Activated T-helper 1 cell treated with anti-CD3 and anti-CD28 coated beads, Interleukin-2, amount 50 U/mL, for 16 hours (primary cell): ENCODE measurements at places on chromosomes 12 and 14.

DNA sequence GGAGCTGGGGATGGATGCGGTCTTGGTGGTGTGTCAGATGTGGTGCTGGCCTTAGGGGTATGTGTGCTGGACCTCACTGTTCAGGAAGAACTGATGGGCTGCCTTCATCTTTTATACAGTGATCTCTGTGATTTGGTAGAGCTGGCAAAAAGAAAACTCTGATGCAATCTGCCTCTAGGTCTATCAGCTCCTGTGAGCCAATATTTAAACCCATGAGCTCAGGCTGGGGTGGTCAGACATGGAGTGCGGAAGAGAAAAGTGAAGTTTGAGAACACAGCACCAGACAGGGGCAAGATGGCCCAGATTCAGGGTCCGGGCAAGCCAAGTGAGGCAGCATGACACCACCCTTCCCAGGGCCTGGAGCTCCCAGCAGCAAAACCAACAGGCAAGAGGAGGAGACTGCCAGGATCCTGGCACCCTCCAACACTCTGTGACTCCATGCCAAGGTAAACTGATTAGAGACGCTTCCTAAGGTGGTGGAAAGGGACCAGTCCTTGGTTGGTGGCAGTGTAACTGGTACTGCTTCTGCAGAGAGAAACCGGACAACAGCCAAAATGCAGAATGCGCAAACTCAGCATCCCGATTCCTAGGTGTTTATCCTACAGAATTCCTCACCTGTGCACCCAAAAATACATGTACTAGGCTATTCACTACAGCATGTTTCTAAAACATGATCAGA lies 82.3 kb downstream of the CHGA start:
- no peak for DNase-seq

DNA sequence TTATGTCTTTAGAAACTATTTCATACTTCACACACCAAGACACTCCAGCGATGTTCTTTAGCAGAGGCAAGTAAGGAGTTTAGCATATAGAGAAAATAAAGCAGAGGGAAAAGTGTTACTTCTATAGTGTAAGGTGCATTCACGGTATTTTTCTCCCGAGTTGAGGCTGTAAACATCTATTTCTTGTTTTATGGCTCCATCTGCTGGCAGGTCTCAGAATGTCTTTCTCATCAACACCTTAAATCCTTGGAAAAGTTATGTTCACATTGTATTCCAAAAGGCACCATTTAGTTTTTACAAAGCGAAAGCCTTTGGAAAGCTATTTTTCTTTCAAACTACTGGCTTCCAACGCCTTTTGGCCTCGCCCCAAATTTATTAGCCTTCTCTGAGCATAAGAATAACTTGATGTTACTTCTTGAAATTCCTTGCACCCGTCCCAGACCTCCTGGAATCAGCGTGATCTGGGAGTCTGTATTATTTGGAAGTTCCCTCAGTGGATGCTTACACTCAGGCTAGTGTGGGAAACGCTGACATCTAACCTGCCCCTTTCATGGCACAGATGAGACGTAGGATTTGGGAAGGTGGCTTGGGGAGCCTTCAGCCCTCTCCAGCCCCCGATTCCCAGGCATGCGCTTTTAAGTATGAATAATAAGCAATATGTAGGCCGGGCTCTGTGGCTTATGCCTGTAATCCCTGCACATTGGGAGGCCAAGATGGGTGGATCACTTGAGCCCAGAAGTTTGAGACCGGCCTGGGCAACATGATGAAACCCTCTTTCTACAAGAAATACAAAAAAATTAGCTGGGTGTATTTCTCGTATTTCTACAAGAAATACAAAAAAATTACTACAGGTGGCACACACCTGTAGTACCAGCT lies 1.9 kb upstream of the PIWIL1 start:
- DNase-seq, result no peak

DNA sequence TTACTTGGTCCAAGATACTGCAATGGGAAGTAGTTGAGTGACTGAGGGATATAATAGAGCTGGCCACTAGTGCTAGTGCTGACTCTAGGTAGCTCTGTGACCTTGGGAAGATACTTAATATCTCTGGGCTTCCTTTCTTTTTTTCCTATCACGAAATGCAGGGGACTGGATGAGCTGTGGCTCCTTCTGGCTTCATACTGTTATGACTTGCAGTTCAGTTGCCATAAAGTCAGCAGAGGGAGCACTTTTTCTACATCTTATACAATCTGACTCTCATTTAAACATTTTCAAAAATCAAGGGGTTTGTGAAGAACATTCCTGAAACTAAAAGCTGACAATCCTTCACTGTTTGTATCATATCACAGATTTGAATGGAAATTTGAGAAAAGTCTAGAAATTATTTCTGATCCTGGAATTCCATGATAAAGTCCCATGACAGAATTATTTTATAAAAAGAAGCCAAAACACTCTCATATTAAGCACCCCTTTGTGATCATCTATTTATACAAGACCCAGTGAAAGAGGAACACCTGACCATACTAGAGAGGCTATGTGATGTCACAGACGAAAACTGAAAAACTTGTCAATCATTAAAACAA lies 5.3 kb downstream of the BHLHE41 start:
- no peak for DNase-seq

DNA sequence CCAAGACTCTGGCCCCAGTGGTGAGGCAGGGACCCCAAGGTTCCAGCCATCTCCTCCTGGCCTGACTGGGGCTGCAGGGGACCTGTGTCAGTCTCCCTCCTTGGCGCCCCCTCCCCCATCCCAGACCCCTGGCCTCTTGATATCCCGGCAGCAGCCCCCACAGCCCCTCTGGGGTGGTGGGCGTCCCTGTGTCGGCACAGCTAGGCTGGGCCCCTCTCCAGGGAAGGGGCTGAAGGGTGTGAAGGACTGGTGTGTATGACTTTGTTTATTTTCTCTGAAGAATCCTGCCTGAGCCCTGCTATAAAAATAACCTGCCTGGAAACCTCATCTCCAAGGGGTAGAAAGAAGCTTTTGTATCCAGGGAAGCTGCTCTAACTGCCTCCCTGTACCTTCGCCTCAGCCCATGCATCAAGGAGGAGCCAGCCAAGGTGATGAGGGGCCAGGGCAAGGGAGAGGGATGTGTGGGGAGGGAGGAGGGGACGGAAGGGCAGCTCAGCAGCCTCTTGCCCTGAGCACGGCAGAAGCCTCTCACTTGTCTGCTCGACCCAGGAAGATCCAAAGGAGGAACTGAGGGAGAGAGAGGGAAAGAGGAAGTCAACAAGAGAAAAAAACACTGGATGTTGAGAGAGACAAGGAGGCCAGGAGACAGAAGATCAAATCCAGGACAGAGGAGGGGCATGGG lies 25.4 kb upstream of the COL2A1 start:
- DNase-seq, result no peak

DNA sequence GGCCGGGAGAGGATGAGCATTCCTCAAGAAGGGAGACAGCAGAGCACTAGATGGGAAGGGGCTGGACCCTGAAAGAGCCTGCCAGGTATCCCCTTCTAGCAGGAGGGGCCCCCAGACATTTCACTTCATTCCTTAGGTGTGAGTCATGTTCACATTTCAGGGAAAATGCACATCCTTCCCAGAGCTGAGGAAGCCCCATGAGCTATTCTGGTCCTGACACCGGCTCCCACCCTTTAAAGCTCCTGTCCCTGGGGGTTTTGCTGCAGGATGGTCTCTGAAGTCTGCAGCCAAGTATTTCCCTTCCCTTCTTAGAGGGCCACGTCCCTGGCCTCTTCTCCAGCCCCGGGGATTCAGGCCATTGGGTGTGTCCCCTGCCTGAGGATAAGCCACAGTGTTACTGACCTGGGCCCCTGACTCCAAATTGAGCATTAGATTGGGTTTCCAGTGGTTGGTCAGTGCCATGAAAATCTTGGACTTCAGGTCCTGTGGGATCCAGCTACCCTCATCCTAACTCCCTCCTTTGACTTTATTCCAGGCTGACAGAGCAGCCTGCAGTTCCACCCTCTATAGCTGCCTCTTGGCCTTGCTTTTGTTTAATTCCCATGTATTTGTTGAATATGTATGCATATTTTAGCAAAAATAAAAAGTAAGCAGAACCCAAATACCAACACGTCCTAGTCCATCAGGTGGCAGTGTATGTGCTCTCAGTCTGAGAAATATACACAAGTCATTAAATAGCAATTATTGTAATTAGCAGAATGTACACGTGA lies 267.1 kb downstream of the CACNA1C start:
- no peak for DNase-seq

GRCh38 chr14:23512156-23512555 lies 39.4 kb downstream of the ZFHX2 start:
- no peak for DNase-seq

DNA sequence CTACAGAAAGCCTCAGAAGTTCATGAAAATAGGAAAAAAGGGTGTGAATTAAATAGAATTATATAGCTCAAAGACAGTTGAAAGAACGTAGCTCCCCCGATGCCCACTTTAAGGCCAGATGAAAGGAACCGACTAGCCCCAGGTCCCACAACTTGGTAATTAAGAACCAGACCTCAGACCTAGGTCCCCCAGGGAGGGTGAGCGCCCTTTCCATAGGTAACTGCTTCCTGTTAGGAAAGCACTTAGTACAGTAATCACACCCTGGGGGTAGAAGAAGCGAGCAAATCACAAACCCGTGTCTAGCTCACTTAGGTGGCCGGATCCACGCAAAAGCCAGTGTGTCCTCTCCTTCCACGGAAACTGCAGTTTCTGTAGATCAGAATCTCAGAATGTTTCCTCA lies 77.1 kb downstream of the PLXNC1 start:
- DNase-seq, result no peak
